ENCODE measurements at places on chromosomes 6 and 20. TPM values are rescaled to one million over a fixed set of nuclear protein-coding genes. Genes with fewer than 3 reads are reported as not detected.

- no peaks in the 10 kb centered on the region for H3K27me3 ChIP-seq
- no peak overlapping the region for H3K4me3 ChIP-seq
- no peak overlapping the region for H3K27ac ChIP-seq
- no peak for DNase-seq
- H3K4me1 ChIP-seq, result no peaks in the 10 kb centered on the region
These were observed 86.9 kb downstream of the COL21A1 start for GRCh38 chr6:56160489-56160888.

DNA sequence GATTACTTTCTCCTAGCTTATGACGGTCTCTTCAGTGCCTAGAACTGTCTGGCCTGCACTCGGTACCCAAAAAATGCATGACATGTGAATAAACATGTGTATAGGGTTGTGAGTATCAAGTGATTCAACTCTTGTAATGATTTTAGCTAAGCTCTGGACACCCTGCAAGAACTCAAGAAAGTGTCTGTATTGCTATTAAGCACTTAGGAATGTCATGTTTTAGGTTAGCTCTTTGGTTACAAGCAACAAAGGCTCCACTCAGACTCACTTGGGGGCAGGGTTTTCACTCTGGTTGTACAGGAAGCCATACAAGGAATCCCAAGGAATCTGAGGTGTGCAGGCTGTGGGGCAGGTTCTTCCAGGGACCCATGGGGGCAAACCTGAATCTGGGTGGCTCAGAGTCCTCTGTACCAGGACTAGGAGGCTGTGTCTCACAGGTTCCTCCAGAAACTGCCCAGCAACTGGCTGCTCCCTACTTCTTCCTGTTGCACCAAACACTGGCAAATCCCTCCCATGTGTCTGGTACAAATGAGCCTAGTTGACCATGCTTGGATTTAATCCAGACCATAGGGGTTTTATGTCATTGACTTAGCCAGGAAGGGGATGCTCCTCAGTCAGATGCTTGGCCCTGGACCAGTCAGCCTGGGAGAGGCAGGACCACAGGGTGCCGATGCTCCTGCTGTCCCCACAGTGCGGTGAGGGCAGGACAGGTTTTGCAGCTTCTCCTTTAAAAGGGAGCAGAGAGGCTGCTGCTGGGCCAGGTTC, 77.9 kb upstream of the CDH4 start:
- no peak for DNase-seq
- H3K4me3 ChIP-seq, result no peak overlapping the region
- no peak overlapping the region for H3K27ac ChIP-seq

DNAH8 gene
- not detected for total RNA-seq

SLC4A11 gene
- total RNA-seq, result 4.9 TPM

- H3K36me3 ChIP-seq, result no peaks in the 10 kb centered on the region
- DNase-seq, result no peak
- peaks cover 8% of the 10 kb centered on the region for H3K4me1 ChIP-seq
- no peak overlapping the region for H3K27ac ChIP-seq
These were observed 84.8 kb upstream of the EYA2 start for GRCh38 chr20:46809706-46810360.

TCP11 gene
- not detected for total RNA-seq

DNA sequence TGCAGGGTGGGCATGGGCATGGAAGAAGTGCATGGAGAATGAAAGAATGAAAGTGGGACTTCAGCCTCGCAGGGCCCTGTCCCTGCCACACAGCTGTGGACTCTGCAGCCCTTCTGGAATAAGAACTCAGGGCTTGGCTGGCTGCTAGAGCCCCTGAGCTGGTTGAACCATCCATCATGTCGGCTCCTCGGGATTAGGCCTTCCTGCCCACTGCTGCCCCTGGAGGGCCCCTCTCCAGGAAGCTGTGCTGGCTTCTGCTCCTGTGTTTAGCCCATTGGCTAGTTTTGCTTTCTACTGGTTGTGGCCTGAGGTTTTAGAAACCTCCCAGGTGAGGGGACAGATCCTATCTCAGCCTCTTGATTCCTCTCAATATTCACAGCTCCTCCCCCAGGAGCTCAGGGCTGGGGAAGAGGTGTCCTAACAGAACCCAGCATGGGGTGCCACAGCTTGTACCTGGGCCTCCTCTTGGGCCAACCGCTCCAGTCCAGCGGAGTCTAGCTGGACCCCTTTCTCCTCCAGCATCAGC, 7.9 kb downstream of the AARS2 start:
- no peaks in the 10 kb centered on the region for H3K27me3 ChIP-seq
- no peak overlapping the region for H3K27ac ChIP-seq
- H3K4me1 ChIP-seq, result no peaks in the 10 kb centered on the region
- H3K36me3 ChIP-seq, result no peaks in the 10 kb centered on the region
- no peak for DNase-seq
- H3K4me3 ChIP-seq, result no peak overlapping the region

ARMH2 gene
- total RNA-seq, result not detected

GRCh38 chr6:11497107-11497506, 40.4 kb upstream of the TMEM170B start:
- no peak for DNase-seq
- no peaks in the 10 kb centered on the region for H3K4me1 ChIP-seq
- no peaks in the 10 kb centered on the region for H3K27me3 ChIP-seq
- H3K4me3 ChIP-seq, result no peak overlapping the region
- H3K27ac ChIP-seq, result no peak overlapping the region
- H3K36me3 ChIP-seq, result no peaks in the 10 kb centered on the region

NKX2-2 gene
- total RNA-seq, result not detected

DNA sequence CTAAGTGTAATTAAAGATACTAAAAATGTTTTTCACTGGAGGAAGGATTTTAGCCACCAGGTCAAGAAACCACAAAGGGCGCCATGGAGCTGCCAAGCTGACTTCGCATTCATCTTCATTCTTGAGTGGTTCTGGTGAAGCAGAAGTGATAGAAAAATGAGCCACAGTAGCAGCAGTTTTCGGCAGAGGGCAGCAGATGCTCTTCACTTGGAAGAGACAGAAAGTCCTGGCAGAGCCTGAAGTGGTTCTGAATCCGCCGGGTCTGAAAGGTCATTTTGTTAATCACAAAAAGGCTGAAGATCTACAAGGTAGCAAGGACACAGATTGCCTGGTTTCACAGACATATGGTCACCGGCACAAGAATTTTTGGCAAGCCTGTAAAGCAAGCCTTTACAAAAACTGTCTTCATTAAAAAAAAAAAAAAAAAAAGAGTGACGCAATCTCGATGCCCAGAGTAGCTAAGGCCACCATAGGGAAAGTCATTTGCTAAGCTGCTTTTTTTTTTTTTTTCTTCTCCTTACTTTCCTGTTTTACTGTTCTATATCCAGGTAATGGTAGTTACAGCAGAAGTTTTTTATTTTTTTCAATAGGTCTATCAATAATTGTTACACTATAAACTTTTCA, 345.1 kb upstream of the AGPAT4 start:
- no peak for DNase-seq
- no peak overlapping the region for H3K4me3 ChIP-seq
- H3K27ac ChIP-seq, result no peak overlapping the region
- H3K27me3 ChIP-seq, result no peaks in the 10 kb centered on the region

IL17F gene
- not detected for total RNA-seq

DNA sequence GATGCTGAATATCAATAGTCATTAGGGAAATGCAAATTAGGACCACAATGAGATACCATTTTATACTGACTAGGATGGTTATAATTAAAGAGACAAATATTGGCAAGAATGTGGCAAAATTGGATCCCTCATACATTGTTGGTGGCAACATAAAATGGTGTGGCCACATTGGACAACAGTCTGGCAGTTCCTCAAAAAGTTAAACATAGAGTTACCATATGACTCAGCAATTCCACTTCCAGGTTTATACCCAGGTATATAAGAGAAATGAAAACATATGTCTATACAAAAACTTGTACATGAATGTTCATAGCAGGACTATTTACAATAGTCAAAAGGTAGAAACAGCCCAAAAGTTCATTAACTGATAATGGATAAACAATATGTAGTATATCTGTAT, 2.0 kb upstream of the CRIP3 start:
- no peak for DNase-seq
- H3K4me3 ChIP-seq, result no peak overlapping the region
- no peaks in the 10 kb centered on the region for H3K36me3 ChIP-seq
- no peak overlapping the region for H3K27ac ChIP-seq
- H3K4me1 ChIP-seq, result peaks cover 14% of the 10 kb centered on the region
- no peaks in the 10 kb centered on the region for H3K27me3 ChIP-seq

DNA sequence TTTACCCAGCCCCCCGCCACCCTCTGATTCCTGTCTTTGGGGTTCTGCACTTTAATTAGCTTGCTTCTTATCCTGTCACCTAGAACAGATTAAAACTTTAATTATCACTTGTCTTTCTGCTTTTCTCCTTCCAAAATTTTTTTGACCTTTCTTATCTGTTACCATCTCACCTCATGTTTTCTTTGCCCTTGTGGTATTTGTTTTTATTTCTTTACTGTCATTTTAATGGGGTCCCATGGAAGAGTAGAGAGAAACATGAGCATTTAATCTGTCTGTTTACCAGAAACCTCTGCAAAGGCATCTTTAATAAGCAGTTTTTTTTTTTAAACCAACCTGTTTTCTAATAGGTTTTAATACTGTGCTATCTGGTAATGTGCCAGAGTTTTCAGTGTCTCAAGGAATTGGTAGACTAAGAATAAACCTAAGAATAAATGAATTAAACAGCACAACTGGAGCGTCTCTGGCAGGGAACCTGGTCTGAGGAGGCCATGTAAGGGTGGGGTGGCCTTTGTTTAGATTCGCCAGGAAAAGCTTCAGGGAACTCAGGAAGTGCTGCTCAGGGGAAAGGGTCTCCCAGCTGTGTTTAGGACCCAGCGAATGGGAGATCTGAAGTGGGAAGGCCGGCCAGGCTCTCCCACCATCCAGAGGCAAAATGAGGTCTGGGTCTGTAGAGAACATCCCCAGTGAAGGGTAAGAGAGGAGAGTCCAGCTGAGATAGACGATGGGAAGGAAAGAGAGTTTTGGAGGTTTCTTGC, 69.8 kb downstream of the ARID1B start:
- H3K27me3 ChIP-seq, result no peaks in the 10 kb centered on the region
- H3K4me1 ChIP-seq, result peaks cover 94% of the 10 kb centered on the region
- no peaks in the 10 kb centered on the region for H3K36me3 ChIP-seq
- no peak for DNase-seq

C6orf15 gene
- total RNA-seq, result not detected

MCCD1 gene
- not detected for total RNA-seq

KDM1B gene
- 20.6 TPM for total RNA-seq

DNAAF9 gene
- total RNA-seq, result 18.4 TPM
